ENCODE measurements at places on chromosomes 7 and 10.

GRCh38 chr10:8240861-8241260 lies 186.4 kb downstream of the GATA3 start:
- DNase-seq: no peak

GRCh38 chr10:70974351-70974901 lies 86.1 kb upstream of the PCBD1 start:
- DNase-seq: peak; percentile 22

- no peak for DNase-seq
These were observed 154.5 kb upstream of the PPP2R2D start for GRCh38 chr10:131746241-131746711.

DNA sequence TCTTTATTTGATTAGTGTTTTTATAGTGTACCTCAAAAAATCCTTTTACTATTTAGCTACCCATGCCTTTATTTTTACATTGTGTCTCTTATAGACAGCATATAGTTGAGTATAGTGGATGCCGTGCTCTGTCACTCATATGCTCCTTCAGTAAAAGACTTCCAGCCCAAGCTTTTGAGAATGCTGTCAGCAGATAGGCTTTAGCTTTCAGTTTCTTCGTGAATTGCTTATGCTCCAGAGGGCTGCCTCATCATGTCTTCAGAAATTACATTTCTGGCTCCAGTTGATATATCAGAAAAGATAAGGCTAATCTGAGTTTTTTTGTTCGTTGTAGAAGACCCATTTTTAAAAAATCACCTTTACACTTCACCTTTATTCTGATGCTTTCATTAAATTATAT lies 332.0 kb downstream of the NXPH1 start:
- no peak for DNase-seq

DNA sequence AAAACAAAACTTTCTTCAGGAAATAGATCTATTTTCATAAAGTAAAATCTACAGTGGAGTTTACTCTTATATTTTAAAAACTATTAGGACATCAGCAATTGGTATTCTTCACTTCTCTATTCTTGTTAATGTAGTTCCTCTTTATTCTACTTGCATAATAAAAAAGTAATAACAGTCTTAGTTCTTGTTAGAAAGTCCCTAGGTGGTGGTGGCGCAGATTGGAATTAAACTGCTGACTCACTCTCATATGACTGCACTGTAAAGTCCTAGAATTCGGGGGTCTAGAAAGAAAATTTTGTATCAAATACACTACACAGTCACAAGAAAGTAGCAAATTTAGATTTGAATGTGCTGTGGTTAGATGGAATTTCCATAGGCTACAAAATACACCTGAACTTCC lies 44.6 kb upstream of the TES start:
- DNase-seq: no peak

DNA sequence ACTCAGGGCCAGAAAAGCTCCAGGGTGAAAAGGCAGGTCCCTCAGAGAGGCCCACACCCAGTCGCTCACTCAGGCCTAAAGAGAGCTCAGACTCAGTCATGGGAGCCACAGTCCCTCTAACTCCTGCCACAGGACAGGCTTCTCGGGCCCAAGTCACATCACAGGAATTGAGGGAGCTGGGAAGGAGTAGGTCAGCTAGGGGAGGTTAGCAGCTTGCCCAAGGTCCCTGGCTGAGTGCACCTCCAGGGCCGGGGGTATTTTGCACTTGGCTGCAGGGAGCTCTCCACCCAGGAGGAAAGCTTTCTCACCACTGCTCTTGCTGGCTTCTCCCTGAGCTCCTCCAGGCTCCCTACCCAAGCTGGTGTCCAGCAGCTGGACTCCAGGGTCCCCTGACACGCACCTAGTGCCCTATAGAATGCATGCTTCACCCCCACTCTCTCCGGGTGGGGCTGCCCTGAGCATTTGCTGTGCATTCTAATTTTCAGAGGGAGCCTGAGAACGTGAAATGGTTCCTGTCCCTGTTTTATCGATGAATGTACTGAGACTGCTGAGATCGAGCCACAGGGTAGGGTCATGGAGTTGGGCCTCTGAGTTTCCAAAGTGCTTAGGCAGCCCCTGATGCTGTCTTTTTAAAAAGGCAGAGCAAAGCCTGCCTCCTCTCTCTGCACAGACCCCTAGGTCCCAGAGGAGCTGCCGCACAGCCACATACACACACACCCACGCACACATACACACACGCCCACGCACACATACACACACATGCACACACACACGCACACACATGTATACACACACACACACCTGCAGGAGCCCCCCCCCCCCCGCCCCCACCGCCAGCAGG lies 37.9 kb upstream of the RET start:
- DNase-seq: no peak

DNA sequence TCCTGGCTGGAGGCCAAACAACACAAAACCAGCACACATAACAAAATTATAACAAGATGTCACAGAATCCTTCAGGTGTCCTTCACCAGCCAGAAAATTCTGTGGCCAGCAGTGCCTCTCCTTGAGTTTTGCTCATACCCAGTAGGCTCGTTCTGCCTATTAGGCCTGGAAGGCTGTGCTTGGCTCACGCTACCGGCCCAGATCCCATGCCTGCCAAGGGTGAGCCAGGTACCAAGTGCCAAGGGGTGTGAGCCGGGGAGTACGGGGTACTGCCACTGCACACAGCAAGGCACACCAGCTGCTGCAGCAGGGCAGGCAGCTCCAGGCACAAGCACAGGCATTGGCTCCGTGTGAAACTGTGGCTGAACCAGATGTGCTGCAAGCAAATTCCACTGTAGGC lies 1562.0 kb downstream of the REEP3 start:
- DNase-seq: no peak

DNA sequence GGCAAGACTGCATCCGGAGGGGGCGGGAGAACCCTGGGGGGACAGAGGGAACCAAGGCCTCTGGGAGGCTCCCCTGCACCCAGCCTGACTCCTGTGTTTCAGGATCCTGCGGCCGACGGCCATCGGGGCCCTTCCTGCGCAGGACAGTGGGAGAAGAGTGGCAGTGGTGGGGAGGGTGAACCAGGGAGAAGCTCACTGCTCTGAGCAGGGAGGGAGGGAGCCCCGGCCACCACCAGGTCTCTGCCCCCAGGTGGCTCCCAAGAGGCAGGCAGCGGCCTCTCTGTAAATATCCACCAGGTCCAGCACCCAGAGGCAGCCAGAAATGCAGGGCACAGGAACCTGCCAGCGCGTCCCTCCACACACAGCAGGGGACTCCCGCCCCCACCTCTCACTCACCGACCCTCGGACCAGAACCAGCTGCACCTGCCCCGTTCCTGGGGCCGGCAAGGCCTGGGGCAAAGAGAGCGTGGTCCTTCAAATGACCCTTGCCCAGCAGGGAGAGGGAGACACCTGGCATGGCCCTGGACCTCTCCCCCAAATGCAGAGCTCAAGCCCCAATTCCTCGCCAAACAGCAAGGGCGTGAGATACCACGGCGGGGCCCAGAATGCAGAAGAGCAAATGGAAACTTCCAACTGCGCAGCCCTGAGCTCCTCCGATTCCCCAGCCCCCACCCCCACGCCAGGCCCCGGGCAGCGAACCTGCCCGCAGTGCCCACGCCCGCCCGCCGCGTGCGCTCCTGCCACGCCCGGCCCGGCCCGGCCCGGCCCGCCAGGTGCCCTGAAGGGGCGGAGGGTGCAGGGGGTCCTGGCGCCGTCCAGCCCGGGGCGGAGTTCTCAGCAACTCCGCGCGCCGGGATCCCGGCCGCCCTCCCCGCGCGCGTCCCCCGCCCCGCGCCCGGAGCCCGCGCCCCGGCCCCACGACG lies 805 bp downstream of the RASGEF1A start:
- DNase-seq: no peak

- DNase-seq: no peak
These were observed 502.2 kb upstream of the PHF14 start for GRCh38 chr7:10471280-10472058.

DNA sequence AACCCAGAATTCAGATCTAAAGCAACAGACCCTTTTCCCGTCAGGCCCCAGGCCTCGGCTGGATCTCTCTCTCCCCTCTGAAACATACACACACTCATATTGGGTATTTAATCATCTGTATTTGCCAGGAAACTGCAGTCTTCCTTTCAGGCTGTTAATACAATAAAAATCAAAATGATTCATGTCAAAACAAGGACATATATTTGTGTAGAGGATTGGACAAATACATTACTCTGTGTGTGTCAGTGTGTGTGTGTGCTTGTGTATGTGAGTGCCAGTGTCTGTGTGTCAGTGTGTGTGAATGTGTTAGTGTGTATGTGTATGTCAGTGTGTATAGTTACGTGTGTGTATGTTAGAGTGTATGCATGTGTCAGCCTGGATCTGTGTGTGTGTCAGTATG lies 90.8 kb downstream of the JCAD start:
- DNase-seq: peak; percentile 33

DNA sequence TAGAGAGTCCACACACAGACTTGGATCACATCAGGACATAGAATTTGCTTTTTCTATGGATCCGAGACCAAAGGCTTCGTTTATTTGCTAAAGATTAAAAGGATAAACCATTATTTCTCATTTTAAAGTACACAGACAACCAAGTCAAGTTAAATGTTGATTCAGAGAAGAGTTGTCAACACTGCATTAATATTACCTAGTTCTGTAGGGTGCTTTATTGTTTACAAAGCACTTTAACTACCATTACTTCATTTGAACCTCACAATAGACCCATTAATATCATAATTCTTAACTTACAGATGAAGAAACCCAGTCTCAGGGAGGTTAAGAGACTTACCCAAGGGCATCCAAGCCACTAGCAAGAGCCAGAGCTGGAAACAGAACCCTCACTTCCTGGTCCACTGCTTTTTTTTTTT lies 43.2 kb upstream of the GSAP start:
- DNase-seq: no peak

GRCh38 chr7:123185756-123186155 lies 14.0 kb downstream of the SLC13A1 start:
- DNase-seq: no peak

GRCh38 chr10:32501906-32502305 lies 56.0 kb downstream of the CCDC7 start:
- DNase-seq: no peak

- DNase-seq: no peak
These were observed 87.2 kb downstream of the HIF1AN start for GRCh38 chr10:100622946-100623345.

Data from fibroblast of skin of back (primary cell).